Activated CD4-positive, alpha-beta T cell treated with anti-CD3 and anti-CD28 coated beads, Interleukin-10, Interleukin-2, amounts not matched to agents 100 ng/mL and 50 ng/mL, durations not matched to agents 16 hours and 8 hours (primary cell): ENCODE measurements at places on chromosomes 3 and 15.

- no peak for DNase-seq
These were observed 241.9 kb upstream of the ST8SIA2 start for GRCh38 chr15:92151741-92152140.

DNA sequence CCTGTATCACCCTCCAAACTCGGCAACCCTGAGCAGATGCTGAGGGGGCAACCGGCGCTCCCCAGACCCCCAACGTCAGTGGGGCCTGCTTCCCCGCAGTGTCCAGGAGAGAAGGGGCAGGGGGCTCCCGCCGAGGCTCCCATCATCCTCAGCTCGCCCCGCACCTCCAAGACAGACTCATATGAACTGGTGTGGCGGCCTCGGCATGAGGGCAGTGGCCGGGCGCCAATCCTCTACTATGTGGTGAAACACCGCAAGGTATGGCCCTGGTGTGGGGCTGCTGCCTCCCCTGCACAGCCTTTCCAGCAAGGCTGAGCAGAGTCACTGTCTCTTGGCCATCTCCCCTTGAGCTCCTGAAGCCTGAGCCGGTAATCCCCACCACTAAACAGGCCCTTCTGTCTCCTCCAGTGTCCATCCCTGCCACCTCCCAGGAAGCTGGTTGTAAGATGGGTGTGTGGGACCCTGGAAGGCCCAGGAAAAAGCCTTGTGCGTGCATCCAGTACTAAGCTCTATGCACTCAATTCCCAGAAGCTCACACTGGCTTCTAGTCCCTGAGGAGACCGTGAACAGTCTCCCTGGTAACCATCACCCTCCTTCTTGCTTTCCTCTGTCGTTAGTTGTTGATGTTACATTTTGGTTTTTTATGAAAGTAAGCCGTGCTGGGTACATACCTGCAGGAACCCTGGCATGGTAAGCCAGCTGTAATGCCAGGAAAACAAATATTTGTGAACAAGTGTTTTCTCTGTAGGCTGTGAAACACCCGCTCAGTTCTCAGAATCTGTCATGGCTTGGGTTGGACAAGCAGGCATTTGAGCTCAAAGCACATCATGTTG, 63.3 kb downstream of the BOC start:
- DNase-seq = no peak

GRCh38 chr3:150602426-150603152, 532 bp upstream of the SELENOT start:
- no peak for DNase-seq

- peak; percentile 4 for DNase-seq
These were observed 168.6 kb downstream of the SHQ1 start for GRCh38 chr3:72679540-72680198.

DNA sequence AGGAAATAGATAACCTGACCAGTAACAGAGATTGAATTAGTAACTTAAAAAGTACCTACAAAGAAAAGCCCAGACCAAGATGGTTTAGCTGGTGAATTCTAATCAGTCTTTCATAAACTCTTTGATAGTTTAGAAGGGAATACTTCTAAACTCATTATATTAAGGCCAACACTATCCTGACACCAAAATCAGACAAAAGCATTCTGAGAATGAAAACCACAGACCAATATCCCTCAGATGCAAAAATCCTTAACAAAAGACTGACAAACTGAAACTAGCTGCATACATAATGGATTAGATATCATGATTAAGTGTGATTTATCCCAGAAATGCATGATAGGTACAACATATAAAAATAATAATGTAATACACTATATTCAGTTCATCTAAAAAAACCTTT, 115.6 kb downstream of the RFX7 start:
- DNase-seq = no peak

DNA sequence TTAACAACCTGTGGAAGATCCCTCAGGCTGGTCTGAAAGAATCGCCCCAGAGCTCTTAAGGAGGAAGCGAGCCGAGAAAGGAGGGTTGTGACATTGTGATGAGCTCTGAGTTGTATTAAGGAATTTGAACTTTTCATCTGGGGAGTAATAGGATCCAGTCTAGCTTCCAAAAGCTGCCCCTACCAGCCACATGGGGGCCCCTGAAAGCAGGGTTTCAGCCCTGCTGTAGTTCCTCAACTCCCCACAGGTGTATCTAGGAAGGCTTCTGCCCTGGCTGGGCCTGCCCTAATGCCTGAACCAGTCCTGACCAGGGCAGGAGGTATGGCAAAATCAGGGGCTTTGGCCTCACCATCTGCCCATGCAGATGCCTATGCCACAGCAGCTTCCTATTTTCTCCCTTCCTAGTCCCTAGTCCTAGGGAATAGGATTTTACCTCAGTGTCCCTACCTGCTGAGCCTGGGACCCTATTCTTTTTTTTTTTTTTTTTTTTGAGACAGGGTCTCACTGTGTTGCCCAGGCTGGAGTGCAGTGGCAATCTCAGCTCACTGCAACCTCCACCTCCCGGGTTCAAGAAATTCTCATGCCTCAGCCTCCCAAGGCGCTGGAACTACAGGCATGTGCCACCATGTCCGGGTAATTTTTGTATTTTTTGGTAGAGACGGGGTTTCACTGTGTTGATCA, 5.0 kb upstream of the AP3S2 start:
- peak; percentile 50 for DNase-seq

DNA sequence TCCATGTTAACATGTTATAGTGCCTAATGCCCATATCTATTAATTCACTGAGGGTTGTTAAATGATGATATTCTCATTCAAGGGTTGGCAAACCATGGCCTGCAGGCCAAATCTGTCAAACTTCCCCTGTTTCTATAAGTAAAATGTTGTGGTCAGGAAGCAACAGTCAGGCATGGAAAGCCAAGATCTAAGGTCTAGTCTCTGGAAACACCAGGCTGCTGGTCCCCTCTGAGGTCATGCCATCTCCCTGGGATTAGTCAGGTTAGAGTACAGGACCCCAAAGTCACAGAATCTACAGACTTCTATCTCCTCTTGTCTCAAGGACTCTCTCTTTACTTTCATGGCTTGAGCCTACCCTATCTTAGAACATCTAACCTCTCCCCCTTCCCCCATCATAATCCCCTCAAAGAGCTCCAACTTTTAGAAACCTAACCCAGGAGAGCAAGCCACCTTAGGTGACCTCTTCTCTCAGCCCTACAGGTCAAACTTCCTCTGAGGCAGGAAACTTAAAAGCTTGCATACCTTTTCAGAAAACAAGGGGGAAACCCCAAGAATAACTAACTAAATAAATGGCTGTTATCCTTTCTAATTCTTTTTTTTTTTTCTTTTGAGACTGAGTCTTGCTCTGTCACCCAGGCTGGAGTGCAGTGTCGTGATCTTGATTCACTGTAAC, 15.3 kb upstream of the HERC1 start:
- DNase-seq = no peak

DNA sequence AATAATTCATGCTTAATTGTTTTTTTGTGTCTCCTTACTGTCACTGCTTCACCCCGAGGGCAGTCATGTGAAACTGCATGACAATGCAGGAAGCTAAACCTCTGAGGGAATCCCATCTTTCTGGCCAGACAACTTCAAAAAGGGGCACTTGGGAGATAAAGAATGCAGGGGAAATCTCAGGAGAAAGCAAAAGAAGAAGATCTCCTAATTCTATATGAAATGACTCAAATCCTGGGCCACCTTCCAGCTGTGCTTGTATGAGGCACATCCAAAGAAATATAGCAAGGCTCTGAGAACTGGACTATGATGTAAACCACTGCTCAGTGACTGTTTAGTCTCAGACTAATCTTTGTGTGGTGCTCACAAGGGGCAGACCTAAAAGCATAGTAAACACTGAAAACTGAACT, 22.6 kb upstream of the UMPS start:
- no peak for DNase-seq

DNA sequence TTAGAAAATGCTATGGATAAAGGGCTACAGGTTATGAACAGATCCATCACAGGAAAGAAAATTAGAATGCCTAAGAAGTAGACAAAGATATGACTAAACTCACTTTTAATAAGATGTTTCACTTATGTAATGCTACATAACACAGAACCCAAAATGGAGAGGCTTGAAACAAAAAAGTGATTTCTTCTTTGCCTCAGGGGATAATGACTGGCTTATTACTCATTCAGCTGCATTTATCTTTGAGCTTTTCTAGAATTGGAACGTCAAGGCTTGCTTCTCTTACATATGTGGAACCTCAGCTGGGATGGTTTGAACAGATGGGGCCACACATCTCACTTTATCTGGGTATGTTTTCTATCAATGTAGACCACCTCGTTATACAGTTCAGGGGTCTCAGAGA, 120.6 kb upstream of the EPHA3 start:
- DNase-seq = no peak

GRCh38 chr3:138196023-138196422, 8.9 kb downstream of the ARMC8 start:
- DNase-seq = no peak

DNA sequence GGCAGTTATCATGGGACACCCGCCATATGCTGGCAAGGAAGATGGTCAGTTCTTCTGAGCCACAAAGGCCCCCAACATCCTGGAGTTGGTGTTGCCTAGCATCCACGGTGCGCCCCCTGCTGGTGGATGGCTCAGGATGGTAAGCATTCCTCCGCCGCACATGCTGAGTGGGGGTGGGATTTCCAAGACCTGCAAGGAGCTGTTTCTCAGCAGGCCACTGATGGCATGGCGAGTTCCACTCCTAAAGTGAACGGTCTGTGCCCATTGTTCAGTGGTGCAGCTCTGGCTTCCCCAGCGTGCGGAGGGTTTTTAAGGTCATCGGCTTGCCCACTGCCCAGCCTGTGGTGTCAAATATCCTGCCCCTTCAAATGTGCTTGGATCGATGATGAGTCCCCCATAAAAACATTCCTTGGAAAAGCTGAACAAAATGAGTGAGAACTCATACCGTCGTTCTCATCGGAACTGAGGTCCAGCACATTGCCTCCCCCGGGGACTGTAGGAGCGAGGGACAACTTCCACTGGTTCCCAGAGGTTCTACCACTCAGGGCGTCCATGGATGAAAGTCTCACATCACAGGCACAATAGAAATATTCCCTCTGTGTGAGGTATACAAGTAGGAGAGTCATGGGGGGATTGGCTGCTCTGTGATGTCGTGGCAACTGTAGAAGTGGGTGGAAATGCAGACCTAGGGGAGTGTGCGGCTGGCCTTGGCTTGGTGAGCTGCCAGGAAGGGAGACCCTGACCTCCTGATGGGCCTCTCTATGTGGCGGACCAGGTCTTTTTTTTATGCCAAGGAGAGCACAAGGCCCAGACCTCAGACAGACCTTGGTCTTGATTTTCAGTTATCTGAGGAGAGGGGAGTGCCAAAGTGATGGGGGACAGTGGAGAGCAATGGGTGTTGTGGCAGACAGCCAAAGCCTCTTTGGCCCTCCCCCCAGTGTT, 102.0 kb downstream of the SNRPN start:
- no peak for DNase-seq

DNA sequence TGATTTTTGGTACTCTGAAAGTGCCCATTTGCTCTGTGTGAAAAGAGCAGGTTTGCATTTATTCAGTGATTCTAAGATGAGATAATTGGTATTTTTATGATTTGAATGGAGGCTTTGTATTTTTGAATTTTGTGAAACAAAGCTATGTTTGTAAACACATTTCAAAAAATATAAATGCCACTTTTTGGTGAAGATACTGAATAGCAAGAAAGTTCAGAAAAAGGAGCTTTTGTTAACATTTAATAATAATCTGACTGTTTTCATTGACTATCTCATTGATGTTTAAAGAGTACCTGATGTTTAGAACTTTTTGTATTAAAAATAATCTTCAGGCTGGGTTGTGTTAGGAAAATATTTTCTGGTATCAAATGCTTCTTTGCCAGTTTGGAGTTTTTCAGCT, 23.7 kb downstream of the TCF12 start:
- no peak for DNase-seq

GRCh38 chr3:141267629-141268028, 36.0 kb downstream of the PXYLP1 start:
- no peak for DNase-seq

DNA sequence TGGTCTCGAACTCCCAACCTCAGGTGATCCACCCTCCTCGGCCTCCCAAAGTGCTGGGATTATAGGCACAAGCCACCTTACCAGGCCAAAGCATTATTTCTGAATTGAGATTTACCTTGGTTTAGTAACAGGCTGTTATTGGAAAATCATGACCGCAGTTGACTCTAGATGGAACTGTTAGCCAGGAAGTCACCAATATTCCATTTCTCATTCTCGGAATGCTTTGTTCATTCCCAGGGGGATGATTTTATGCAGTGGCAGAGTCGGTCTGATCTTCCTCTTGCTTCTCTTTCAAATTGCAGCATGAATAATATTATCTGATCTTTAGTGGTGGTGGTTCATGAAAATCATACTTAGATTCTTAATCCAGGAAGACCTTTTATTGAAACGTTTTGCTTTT, 195.5 kb upstream of the MBNL1 start:
- DNase-seq = no peak

- peak; percentile 39 for DNase-seq
These were observed 20.7 kb downstream of the PPP1R2 start for GRCh38 chr3:195522254-195523023.

- DNase-seq = no peak
These were observed 204.6 kb downstream of the PLCL2 start for GRCh38 chr3:17089314-17089700.

DNA sequence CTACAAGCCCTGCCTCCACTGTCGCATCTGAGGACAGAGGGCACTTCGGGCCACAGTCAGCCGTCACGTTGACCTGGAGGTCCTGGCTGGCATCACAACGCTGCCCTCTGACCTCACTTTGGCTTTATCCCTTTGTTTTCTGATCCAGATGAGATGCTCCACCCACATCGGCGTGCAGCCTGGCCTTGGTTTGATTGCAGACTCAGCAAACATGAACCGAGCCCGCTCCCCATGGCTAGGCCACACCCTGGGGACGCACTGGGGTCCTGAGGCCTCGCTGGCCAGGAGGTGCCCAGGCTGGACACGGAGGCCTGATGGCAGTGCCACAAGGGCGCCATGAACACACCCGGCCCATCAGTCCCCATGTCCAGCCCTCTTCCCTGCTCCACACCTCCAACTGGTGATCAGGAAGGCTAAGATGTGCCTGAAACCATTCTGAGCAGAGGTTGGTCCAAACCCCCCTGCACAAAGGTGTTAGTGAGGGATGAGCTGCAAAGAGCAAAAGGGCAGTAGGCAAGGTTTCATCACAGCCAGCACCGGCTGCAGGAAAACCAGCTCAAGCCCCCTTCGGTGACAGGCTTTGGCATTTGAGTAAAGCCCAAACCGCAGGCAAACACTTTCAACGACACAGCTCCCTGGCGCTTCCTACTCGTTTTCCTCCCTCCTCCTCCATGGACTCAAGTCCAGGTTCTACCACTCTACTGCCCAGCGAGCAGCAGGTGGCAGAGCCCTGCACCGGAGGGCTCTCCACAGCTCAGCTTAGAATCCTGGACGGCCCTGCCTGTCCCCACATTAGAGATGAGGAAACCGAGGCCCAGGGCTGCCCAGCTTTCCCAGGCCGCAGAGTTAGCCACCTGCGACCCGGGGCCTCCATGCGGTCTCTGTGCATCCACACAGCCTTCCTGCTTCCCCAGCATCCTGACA, 165.8 kb downstream of the NUP210 start:
- DNase-seq = no peak

GRCh38 chr3:171327441-171328174, 132.6 kb downstream of the TNIK start:
- DNase-seq = no peak

GRCh38 chr15:90817117-90818057, 51.0 kb upstream of the FURIN start:
- DNase-seq = no peak

- peak; percentile 21 for DNase-seq
These were observed 639.7 kb upstream of the NR2F2 start for GRCh38 chr15:95690631-95691340.
